Fibroblast of the aortic adventitia (primary cell): ENCODE measurements at places on chromosomes 4 and X. TPM values are rescaled to one million over a fixed set of nuclear protein-coding genes. Genes with fewer than 3 reads are reported as not detected.
A peak's percentile ranks its signal among the peaks of the same experiment; 100 is the strongest.

FAM50A gene
- total RNA-seq, result 39.0 and 99.0 TPM in 2 replicates

VCX3B gene
- not detected in 2 replicates for total RNA-seq

DNA sequence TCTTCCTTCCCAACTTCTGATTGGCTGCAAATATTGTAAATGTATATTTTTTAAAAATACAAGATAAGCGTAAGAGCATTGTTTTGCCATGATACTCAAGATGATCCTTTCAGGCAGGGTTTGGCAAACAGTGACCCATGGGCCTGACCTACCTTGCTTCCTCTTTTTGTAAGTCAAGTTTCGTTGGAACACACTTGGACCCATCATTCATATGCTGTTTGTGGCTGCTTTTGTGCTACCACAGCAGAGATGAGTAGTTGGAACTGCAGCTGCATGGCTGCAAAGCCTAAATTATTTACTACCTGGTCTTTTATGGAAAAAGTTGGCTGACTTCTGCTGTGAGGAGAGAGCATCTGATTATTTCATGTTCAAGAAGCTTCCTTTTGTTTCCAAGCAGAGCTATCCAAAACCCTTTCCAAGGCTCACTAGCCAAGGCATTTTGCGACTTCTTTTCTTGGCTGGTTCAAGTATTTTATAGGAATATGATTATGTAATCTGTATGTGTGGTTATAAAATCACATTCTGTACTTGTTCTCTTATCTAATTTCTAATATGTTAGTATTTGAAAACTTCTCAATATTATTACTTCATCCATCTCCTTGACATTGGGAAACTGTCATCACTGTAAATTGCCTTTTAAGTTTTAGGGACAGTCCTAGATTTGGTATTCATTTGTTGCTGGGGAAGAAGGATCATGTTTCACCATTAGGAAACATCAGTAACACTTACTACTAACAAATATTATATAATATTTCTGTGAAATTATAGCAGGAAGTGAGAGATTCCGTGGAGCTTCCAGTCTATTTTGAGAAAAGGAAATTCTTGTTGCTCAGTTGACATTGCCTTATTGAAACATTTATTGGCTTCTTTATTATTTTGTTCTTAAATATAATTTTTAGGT lies 109.2 kb downstream of the ARHGAP10 start:
- peak; percentile 51 for DNase-seq

DNA sequence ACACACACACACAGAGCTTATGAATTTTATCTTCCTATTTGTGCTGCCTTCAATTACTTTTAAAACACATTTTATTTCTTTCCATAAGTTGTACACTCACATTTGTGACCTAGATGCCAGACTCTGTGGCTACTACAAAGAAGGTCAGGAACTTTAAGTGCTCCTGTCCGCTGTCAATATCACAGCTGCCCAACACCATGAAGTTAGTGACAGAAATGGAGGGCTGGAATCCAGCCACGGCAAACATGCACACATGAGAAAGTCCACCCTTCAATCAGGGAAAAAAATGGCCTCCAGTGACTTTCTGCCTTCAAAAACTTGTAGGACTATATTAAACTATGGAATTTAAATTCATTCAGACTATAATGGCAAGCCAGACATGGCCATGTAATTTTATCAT lies 334.4 kb upstream of the FSTL5 start:
- DNase-seq, result no peak

DNA sequence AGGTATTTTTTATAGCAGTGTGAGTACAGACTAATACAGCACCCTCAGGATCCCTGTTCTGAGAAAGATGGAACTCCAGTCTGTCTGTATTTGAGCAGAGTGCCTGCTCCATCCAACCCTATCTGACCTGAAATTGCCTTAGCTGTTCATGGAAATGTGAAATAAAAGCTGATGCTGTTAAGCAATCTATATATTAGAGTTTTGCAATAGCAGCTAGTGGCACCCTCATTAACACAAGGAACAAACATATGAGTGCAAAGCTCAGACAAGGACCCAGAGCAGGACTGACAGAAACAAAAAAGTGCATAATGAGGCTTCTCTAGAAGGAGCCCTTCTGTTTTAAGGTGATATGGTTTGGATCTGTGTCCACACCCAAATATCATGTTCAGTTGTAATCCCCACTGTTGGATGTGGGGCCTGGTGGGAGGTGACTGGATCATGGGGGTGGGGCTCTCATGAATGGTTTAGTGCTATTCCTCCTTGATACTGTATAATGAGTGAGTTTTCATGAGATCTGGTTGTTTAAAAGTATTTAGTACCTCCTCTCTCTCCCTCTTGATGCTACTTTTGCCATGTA lies 272.9 kb upstream of the KLF3 start:
- no peak for DNase-seq

DNA sequence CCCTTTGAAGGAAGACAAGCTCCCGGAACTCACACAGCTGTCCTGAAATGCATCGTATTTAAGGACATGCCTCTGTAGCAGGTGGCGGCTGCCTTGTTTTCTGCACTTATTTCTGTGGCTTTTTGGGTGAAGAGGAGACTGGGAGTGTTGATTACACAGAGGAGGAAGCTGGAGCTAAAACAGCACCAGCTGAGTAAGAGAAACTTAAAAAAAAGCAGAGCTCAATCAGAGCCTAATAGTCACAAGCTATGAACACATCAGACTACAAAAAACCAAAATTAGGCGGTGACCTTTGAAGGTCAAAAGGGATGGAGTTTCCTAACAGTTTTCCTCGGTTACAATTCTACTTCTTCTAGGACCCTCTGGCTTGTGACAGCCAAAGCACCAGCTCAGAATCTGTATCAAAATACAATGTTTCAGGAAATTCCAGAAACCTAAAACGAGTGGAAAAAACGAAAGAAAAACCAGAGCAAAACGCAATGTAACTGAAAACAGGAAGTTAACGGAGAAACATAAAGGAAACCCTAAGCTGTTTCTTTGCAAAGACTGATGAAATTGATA lies 13.5 kb downstream of the PRKX start:
- DNase-seq, result peak; percentile 35

- DNase-seq, result peak; percentile 87
Measured at GRCh38 chr4:73978886-73979285, 2.9 kb downstream of the PF4 start.
